ENCODE measurements at places on chromosomes 7 and 10.

DNA sequence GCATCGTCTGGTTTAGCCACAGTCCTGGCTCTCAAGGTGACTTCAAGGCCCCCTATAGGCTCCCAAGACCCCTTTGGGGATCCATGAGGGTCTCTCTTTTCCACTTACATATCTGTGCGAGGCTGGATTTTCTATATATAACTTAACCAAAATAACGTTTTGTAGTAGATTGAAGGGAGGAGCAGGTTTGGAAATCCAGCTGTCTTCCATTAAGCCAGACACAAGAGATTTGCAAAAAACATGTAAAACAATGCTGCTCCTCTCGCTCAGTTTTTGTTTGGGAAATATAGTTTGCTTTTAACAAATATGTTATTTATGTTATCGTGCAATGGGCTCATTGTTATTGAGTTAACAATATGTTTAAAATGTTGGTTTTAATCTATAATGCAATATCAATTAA lies 811.2 kb downstream of the TYW1 start:
- no peak for DNase-seq

DNA sequence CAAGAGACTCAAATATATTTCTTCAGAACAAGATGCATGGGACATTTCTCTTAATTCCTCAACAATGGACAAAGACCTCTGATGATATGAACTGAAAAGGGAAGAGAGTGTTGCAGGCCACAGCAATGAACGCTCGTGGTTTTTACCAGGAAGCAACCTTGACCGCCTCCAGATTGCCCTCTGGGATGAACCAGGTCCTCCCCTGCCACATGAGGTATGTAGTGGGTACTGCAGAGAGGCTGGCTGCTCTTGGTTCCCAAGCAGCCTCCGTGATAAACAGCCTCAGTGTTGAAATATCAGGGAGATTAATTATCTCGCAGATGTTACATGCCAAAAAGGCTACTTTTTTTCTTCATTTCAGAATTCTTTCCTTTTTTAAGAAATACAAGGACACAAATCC lies 338.8 kb downstream of the ELMO1 start:
- peak; percentile 3 for DNase-seq

- no peak for DNase-seq
Measured at GRCh38 chr7:17660116-17660515, 280.2 kb downstream of the SNX13 start.

GRCh38 chr10:48926255-48926654 lies 13.4 kb downstream of the LRRC18 start:
- DNase-seq: no peak

DNA sequence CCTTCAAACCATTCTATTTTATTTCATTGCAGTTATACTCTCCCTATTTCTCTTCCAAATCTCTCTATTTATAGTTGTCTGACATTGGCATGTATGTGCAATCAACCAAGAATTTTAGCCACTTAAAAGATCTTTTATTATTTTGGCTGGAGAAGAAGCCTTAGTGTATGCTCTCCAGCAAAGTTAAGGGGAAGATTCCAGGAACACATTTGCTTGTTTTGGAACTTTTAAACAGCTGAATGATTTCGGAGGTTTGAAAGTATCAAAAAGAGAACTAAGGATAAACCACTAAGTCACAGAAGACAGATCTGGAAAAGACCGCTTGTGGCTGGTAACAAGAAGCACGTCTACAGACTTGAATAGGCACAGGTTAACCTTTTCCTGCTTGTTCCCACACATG lies 182.2 kb upstream of the FZD1 start:
- no peak for DNase-seq

- no peak for DNase-seq
Measured at GRCh38 chr7:112765105-112765504, 25.1 kb downstream of the TMEM168 start.

GRCh38 chr7:36048141-36048901 lies 104.7 kb upstream of the EEPD1 start:
- no peak for DNase-seq

- no peak for DNase-seq
Measured at GRCh38 chr7:147235645-147236382, 1119.2 kb downstream of the CNTNAP2 start.

- no peak for DNase-seq
Measured at GRCh38 chr7:125878235-125878956, 948.8 kb upstream of the POT1 start.

DNA sequence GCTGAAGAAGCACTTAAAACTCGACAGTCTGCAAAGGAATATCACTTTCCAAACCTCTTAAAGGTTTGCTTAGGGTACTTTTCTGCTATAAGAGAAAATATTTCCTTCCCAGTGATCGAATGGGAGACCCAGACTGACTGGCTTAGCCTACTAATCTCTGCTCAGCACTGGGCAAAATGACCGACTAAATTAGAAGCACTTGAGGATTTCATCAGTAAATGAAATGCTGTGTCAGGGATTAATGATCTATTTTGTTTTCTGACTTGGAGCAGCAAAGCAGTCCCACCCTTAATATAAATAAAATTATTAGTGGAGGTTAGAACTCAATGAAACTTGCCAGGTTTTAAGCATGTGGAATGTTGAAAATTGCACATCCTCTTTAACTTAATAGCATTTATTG lies 411.6 kb downstream of the NEBL start:
- DNase-seq: no peak

DNA sequence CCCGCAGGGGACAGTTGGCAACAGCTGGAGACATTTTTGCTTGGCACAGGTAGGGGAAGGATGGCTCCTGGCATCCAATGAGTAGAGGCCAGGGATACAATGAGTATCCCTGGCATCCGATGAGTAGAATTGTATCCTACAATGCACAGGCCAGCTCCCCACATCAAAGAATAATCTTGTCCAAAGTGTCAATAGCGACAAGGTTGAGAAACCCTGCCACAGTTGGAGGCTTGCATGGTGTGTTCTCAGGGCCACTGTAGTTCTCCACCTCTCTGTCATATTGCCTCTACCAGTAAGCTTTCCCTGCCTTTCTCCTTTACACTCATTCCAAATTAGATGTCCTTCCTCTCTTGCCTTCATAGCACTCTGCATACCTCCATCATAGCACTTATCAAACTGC lies 60.7 kb downstream of the ZNF92 start:
- no peak for DNase-seq

- no peak for DNase-seq
Measured at GRCh38 chr10:636769-637168, 52.7 kb downstream of the DIP2C start.

GRCh38 chr10:79335094-79335469 lies 12.2 kb upstream of the PPIF start:
- no peak for DNase-seq

Measured in stimulated activated naive B cell treated with anti-CD40 and anti-IgM and Interleukin-4, amounts not matched to agents 10 μg/mL and 1 μg/mL and 100 μg/mL, for 72 hours (primary cell).